ENCODE measurements at places on chromosomes 1 and 21.

DNA sequence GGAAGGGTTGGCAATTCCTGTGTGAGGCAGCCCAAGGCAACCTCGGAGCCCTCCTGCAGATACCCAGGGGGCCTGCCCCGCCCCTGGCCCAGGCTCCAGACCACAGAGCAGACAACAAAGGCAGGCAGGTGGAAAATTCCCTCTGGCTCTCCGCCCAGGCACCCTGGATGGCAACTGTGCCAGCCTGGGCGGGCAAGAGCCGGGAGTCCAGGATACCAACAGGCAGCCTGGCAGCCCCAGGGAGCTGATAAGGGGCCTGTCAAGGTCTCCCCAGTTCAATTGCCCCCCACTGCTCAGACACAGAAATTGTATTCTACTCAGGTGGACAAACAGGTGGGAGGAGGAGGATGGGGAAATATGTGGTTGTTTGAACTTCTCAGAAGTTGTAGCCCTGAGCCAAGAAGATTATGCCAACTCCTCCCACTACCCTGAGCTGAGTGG lies 15.4 kb upstream of the GPR37L1 start:
- H3K27ac ChIP-seq: no peak overlapping the region
- no peak overlapping the region for H3K4me3 ChIP-seq
- H3K27me3 ChIP-seq: no peaks in the 10 kb centered on the region
- no peaks in the 10 kb centered on the region for H3K36me3 ChIP-seq
- DNase-seq: no peak

- no peaks in the 10 kb centered on the region for H3K27me3 ChIP-seq
- H3K27ac ChIP-seq: no peak overlapping the region
- DNase-seq: peak; percentile 16
- H3K4me1 ChIP-seq: peaks cover 5% of the 10 kb centered on the region
- H3K4me3 ChIP-seq: no peak overlapping the region
- peaks cover 42% of the 10 kb centered on the region for H3K36me3 ChIP-seq
Measured at GRCh38 chr1:160353223-160353622, 10.0 kb downstream of the NCSTN start.

GRCh38 chr1:168422203-168422847 lies 121.5 kb downstream of the XCL2 start:
- H3K4me3 ChIP-seq: no peak overlapping the region
- H3K27me3 ChIP-seq: no peaks in the 10 kb centered on the region
- DNase-seq: peak; percentile 35
- peaks cover 9% of the 10 kb centered on the region for H3K36me3 ChIP-seq
- H3K4me1 ChIP-seq: peaks cover 29% of the 10 kb centered on the region

DNA sequence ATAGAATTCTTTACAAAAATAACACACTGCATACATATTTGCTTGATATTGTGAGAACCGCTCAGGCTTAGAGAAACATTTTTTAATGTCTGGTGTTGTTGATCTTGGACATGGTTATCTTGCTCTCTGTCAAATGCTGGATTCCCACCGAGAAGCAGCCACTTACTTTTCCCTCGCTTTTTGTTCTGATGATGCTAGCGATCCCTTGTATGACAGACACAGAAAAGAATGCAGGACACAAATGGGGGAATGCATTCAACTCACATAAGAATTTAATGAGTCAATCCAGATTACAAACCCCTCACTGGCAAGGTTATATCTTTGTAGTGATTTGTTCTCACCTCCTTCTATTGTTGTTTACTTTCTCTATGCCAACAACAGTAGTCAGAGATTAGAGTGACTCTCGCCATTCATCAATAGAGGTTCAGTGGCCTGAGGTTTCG lies 76.8 kb upstream of the AKT3 start:
- no peak overlapping the region for H3K4me3 ChIP-seq
- H3K4me1 ChIP-seq: no peaks in the 10 kb centered on the region
- peaks cover 6% of the 10 kb centered on the region for H3K27me3 ChIP-seq
- no peak for DNase-seq

- no peak overlapping the region for H3K4me3 ChIP-seq
- H3K27ac ChIP-seq: no peak overlapping the region
- DNase-seq: no peak
- H3K27me3 ChIP-seq: peaks cover 10% of the 10 kb centered on the region
Measured at GRCh38 chr1:207903767-207904166, 7.2 kb downstream of the CD34 start.
